ENCODE measurements at places on chromosomes 2 and 18. TPM values are rescaled to one million over a fixed set of nuclear protein-coding genes. Genes with fewer than 3 reads are reported as not detected.

DNA sequence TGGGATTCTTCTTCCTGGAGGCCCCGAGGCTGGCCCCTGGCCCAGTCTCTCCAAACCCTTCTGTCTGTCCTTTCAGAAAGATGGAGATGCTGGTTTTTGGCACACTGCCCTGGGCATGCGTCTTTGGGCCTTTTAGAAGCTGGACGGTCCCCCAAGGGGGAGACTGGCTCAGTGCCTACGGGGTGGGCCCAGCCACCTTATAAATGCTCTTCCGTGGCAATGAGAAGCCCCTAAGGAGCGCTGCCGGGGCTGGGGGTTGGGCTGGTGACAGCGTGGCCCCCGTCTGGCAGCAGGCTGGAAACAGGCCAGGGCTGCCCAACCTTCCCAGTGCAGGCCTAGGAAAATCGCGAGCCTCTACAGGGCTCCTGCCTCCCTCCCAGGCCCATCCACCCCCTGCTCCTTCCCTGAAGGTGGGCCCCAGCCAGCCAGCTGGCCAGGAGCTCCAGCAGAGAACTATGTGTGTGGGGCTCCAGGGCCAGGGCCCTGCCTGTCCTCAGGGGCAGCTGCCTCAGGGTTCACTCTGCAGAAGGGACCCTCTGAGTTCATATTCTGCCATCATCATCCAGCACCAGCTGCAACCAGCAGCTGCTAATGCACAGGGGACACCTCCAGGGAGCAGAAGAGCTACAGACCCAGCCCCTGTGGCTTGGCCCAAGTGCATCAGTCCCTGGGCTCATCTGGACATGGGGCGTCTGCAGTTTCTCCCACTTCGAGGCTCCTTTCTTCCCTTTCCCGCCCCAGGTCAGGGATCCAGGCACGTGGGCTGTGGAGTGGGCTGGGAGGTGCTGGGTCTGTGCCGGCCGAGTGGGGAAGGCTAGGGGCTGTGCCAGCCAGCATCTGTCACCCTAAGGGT is 107.6 kb upstream of the OTOS start:
- no peak overlapping the region for H3K27ac ChIP-seq
- H3K36me3 ChIP-seq: no peaks in the 10 kb centered on the region
- DNase-seq: no peak
- H3K4me1 ChIP-seq: no peaks in the 10 kb centered on the region

GRCh38 chr18:46953195-46953594 is 35.8 kb downstream of the KATNAL2 start:
- H3K27ac ChIP-seq: no peak overlapping the region
- peaks cover 5% of the 10 kb centered on the region for H3K27me3 ChIP-seq
- no peak overlapping the region for H3K4me3 ChIP-seq
- H3K4me1 ChIP-seq: no peaks in the 10 kb centered on the region
- no peak for DNase-seq

Gene SPATA3
- not detected for total RNA-seq

DNA sequence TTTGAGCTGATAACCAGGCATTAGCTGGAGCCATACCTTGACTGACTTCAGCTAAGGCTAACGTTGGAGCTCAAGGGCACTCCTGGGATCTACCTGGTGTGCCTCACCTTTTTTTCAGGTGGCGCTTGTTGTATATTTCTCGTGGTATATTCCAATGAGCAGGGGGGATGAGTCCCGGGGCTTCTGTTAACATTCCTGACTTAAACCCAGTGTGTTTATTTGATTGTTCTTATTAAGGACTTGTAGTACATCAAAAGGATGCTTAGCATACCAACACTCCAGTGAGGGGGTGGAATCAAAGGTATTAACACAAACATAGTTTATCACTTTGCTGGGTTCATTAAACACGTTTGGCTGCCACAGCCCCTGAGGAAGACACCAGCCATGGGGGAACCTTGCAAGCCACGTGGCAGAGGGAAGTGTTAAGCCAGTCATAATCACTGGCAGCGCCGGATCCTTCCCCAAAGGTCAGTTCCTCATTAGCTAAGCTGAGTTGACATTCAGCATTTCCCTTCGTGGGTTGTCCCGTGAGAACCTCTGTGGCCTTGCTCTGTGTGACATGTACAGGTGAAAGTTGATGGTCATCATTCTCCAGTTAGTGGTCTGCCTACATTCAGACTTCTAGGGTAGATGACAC is 119.5 kb upstream of the MCFD2 start:
- H3K27ac ChIP-seq: no peak overlapping the region
- no peaks in the 10 kb centered on the region for H3K4me1 ChIP-seq
- no peaks in the 10 kb centered on the region for H3K27me3 ChIP-seq

DNA sequence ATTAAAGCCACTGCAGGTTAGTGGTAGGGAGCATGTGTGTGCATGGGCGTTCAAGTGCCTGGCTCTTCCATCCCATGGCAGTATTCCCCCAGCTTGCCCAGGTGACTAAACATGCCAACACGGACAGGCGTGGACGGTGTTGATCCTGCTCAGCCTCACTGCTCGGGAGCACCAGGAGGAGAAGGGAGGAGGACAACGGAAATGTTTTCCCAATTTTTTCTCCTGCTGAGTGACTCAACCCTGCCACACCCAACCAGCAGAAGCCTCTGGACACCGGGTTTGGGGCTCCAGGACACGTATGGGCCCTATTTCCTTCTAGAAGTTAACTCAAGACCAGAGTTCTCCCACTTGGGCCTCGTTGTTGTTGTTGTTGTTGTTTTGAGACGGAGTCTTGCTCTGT is 139.1 kb downstream of the CYP26B1 start:
- H3K4me3 ChIP-seq: no peak overlapping the region
- no peaks in the 10 kb centered on the region for H3K4me1 ChIP-seq
- H3K36me3 ChIP-seq: no peaks in the 10 kb centered on the region
- DNase-seq: no peak

GRCh38 chr2:128716299-128716721 is 397.6 kb upstream of the HS6ST1 start:
- no peak overlapping the region for H3K4me3 ChIP-seq
- H3K27ac ChIP-seq: no peak overlapping the region
- H3K4me1 ChIP-seq: no peaks in the 10 kb centered on the region
- no peaks in the 10 kb centered on the region for H3K27me3 ChIP-seq
- DNase-seq: no peak

GRCh38 chr2:96867756-96868554 is 1.9 kb downstream of the SEMA4C start:
- H3K36me3 ChIP-seq: peaks cover 42% of the 10 kb centered on the region
- H3K27me3 ChIP-seq: no peaks in the 10 kb centered on the region
- peak overlapping the region; percentile 68 for H3K27ac ChIP-seq
- H3K4me1 ChIP-seq: peaks cover 33% of the 10 kb centered on the region

Gene PRPF40A
- 105 TPM for total RNA-seq

DNA sequence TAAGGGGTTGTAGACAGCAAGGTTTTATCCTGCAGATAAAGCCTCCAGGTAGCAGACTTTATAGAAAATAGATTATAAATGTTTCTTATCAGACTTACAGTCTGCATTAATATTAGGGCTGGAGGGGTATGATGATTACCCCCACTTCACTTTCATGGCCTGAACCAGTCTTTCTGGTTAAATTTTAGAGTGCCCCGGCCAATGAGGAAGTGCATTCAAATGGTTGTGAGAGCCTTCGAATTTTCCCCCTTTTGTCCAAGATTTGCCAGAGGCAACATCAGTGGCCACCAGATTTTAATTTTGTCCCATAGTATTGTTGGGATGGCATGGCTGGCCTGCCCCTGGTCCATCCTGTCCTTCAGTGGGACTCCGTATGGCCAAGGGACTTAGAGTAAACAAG is 31.6 kb downstream of the COMMD1 start:
- no peaks in the 10 kb centered on the region for H3K4me1 ChIP-seq
- no peaks in the 10 kb centered on the region for H3K27me3 ChIP-seq
- H3K36me3 ChIP-seq: no peaks in the 10 kb centered on the region
- no peak for DNase-seq

- H3K4me1 ChIP-seq: no peaks in the 10 kb centered on the region
- H3K27me3 ChIP-seq: no peaks in the 10 kb centered on the region
- H3K36me3 ChIP-seq: no peaks in the 10 kb centered on the region
- H3K4me3 ChIP-seq: no peak overlapping the region
- H3K27ac ChIP-seq: no peak overlapping the region
- DNase-seq: no peak
Measured at GRCh38 chr2:101396316-101396717, 9.0 kb upstream of the CREG2 start.

- no peaks in the 10 kb centered on the region for H3K27me3 ChIP-seq
- H3K4me3 ChIP-seq: no peak overlapping the region
- no peak for DNase-seq
- H3K27ac ChIP-seq: no peak overlapping the region
- H3K4me1 ChIP-seq: no peaks in the 10 kb centered on the region
Measured at GRCh38 chr2:71889759-71890684, 257.6 kb downstream of the CYP26B1 start.

DNA sequence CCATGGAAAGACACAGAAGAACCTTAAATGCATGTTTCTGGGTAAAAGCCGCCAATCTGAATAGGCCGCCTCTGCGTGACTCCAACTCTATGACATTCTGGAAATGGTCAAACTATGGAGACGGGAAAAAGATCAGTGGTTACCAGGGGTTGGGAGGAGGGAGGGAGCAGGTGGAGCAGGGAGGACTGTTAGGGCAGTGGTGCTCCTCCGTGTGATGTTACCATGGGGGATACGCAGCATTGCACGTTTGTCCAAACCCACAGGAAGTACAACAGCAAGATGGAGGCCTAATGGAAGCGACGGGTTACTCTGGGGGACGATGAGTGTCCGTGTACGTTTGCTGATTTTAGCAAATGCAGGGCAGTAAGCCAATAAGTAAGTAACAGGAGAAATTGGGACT is 17.2 kb downstream of the TMEM18 start:
- no peaks in the 10 kb centered on the region for H3K27me3 ChIP-seq
- no peaks in the 10 kb centered on the region for H3K36me3 ChIP-seq
- no peak for DNase-seq
- no peak overlapping the region for H3K4me3 ChIP-seq
- no peak overlapping the region for H3K27ac ChIP-seq
- H3K4me1 ChIP-seq: peaks cover 29% of the 10 kb centered on the region

Gene DHRS9
- total RNA-seq: 0.44 TPM

DNA sequence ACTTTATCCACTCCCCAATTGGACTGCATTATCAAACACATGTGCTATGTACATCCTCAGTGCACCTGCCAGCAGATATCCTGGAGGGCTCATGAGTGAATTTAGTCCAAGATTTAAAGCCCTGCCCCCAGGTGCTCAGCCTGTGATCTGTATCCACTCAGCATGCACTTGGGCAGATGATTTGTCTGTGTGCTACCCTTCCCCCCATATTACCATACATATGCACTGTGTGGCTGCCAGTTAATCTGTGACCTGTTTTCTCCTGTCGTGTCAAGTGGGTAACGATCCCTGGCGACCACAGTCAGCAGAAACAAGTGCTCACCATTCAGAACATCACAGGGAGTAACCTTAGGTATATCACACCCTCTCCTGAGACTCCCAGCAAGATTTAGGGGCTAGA is 10.2 kb downstream of the NAGK start:
- H3K4me3 ChIP-seq: no peak overlapping the region
- no peak overlapping the region for H3K27ac ChIP-seq
- no peak for DNase-seq
- peaks cover 9% of the 10 kb centered on the region for H3K4me1 ChIP-seq
- peaks cover 50% of the 10 kb centered on the region for H3K36me3 ChIP-seq

Gene MPP4
- not detected for total RNA-seq

Gene REEP1
- not detected for total RNA-seq

Gene SMPD4
- 48.8 TPM for total RNA-seq

- H3K27ac ChIP-seq: no peak overlapping the region
- no peaks in the 10 kb centered on the region for H3K4me1 ChIP-seq
- H3K36me3 ChIP-seq: no peaks in the 10 kb centered on the region
- no peak for DNase-seq
- H3K4me3 ChIP-seq: no peak overlapping the region
- H3K27me3 ChIP-seq: no peaks in the 10 kb centered on the region
Measured at GRCh38 chr2:1740716-1741589, 3.4 kb downstream of the PXDN start.

DNA sequence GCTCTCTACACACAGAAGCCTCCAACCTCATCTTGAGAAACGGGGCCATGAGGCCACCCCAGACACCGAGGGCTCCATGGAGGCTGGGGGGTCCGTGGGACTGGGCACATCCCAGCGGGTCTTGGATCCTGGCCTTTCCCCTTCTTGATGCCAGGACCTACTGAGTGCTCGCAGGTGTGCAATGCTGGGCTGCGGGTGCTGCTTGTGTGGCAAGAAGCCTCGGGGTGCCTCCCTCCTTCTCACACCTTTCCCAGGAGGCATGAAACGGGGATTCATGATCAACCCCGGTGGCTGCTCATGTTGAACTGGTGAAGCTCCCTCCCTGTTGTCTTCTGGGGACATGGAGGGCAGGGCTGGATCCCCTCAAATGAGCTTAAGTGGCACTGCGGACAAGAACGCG is 2.0 kb upstream of the BUB1 start:
- H3K27me3 ChIP-seq: no peaks in the 10 kb centered on the region
- no peak overlapping the region for H3K4me3 ChIP-seq
- H3K36me3 ChIP-seq: no peaks in the 10 kb centered on the region
- H3K27ac ChIP-seq: no peak overlapping the region
- H3K4me1 ChIP-seq: peaks cover 22% of the 10 kb centered on the region
- DNase-seq: no peak

Gene DSEL
- total RNA-seq: 1.3 TPM

DNA sequence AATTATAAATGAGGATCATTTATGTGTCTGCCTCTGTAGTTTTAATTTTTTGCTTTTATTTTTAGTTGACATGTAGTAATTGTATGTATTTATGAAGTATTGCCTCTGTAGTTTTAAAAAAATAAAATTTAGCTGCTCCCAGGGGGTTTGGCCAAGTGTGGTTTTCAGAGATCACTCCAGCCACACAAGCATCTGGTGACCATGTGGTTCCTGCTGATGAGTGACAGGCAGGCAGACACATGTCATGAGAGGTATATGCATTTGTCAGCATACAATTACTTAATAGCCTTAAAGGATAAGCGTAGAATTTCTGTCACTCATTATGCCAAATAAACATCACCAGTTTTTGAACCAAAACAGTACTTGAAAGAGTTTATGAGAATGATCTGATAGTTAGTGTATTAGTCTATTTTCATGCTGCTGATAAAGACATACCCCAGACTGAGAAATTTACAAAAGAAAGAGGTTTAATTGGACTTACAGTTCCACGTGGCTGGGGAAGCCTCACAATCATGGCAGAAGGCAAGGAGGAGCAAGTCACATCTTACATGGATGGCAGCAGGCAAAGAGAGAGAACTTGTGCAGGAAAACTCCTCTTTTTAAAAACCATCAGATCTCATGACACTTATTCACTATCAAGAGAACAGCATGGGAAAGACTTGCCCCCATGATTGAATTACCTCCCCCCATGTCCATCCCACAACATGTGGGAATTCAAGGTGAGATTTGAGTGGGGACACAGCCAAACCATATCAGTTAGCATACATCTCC is 29.6 kb downstream of the MREG start:
- no peaks in the 10 kb centered on the region for H3K27me3 ChIP-seq
- no peak overlapping the region for H3K27ac ChIP-seq
- peaks cover 8% of the 10 kb centered on the region for H3K4me1 ChIP-seq
- no peak overlapping the region for H3K4me3 ChIP-seq
- H3K36me3 ChIP-seq: no peaks in the 10 kb centered on the region

Gene RPS27A
- total RNA-seq: 2,280 TPM
